ENCODE measurements at places on chromosomes 1 and 21.

- no peak for DNase-seq
These were observed 5.5 kb upstream of the SNX27 start for GRCh38 chr1:151606384-151606783.

- no peak for DNase-seq
These were observed 27.0 kb upstream of the IL12RB2 start for GRCh38 chr1:67280696-67281095.

DNA sequence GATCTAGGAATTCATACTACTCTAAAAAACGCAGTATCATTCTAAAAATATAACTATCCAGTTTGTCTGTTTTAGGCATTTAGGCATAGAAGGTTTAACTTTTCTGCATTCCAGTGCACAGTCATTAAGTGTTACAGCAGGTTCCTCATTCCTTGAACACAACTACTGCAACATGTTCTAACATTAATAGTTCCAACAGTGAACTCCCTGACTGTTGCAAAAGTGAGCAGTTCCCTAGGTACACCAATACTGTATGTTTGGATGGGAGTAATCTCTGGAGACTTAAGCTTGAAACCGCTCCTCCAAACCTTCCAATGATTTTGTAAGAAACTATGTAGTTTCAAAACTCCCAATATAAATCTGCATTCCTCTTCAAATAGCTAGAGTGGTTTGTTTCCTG is 46.2 kb downstream of the UCHL5 start:
- no peak for DNase-seq

- DNase-seq = no peak
These were observed 405.3 kb upstream of the PRMT6 start for GRCh38 chr1:106651028-106651762.

DNA sequence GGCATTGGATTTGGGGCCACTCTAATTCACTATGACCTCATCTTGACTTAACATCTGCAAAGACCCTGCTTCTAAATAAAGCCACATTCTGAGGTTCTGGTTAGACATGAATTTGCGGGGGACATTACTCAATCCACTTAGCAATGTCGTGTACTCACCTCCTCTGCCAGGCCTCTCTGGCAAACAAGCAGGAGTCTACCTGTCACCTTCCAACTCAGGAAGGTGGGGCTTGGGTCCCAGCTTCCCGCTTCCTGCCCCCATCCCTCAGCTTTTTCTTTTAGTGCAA is 177.8 kb downstream of the PSMG1 start:
- DNase-seq = no peak
